ENCODE measurements at places on chromosomes 6 and 20.

DNA sequence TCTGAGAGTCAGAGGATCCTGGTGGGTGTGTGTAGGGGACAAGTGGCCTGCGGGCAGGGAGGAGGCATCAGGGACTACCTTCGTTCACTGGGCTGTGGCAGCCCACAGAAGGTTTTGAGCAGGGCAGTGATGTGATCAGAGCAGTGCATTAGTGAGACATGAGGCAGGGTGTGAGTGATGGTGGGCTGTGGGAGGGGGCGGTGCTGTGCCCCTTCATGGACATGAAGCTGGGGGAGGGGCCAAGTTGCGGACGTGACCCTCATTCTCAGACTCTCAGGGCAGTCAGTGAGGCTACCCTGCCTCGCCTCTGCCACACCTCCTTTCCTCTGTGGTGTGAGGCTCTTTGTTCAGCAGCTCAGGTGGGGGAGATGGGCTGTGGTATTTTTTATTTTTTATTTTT lies 142.2 kb upstream of the RNF24 start:
- no peak for DNase-seq

DNA sequence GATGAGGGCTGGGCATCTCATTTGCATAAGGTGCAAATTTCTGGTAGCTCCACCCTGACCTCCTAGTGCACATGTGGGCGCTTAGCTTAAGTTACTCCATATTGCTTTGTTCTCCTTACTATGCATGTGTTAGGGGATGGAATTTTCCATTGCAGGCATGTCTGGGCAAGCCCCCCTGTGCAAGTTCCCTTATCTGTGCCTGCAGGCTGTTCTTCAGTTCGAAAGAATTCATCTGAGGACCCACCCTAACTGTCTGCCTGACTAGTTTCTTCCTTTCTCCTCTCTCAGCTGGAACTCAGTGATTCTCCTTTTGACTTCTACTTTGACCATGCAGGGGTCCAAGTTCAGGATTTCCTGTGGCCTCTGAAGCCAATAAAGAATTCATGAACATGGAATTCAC lies 30.2 kb downstream of the CCDC170 start:
- no peak for DNase-seq

GRCh38 chr20:1800777-1801176 lies 94.4 kb upstream of the SIRPA start:
- no peak for DNase-seq

DNA sequence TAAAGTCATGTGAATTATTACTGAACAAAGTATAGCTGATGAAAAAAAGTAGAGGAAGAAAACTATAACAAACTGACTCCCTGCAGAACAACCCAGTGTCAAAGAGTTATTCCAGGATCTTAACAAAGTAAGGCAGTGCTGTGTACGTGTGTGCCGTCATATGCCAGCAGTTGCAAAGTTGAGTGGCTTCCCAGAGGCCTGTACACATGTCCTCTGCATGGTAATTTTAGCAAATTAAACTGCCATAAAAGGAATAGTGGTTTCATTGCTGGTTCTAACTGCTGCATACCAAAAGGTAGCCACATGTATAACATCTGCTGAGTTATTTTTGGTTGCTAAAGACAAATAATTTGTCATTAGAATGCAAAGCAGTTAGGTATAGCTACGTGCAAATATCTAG lies 44.8 kb downstream of the RIPOR2 start:
- DNase-seq, result no peak

All from HT1080 (cell line).